ENCODE measurements at places on chromosomes 2 and 18. TPM values are rescaled to one million over a fixed set of nuclear protein-coding genes. Genes with fewer than 3 reads are reported as not detected.

The LRATD1 gene
- total RNA-seq = 0.27 TPM

The PLEKHH2 gene
- total RNA-seq = 0.28 TPM

The FBXO41 gene
- total RNA-seq = 0.56 TPM

The G6PC2 gene
- total RNA-seq = not detected

The C2orf15 gene
- total RNA-seq = 0.18 TPM

The KIF1A gene
- not detected for total RNA-seq

The DUSP11 gene
- 20.4 TPM for total RNA-seq

The INHBB gene
- total RNA-seq = 2.4 TPM

The DNAJC5G gene
- not detected for total RNA-seq

The FIGN gene
- 1.3 TPM for total RNA-seq

The SIX3 gene
- not detected for total RNA-seq

The SERPINB10 gene
- 0.09 TPM for total RNA-seq

The DYSF gene
- total RNA-seq = 87.3 TPM
